ENCODE measurements at places on chromosomes 4 and X.

GRCh38 chr4:87141428-87141827, 79.0 kb downstream of the KLHL8 start:
- DNase-seq = no peak
- no peak overlapping the region for H3K4me3 ChIP-seq
- H3K27ac ChIP-seq = no peak overlapping the region
- no peaks in the 10 kb centered on the region for H3K27me3 ChIP-seq
- no peaks in the 10 kb centered on the region for H3K36me3 ChIP-seq

- no peak overlapping the region for H3K4me3 ChIP-seq
- H3K27me3 ChIP-seq = peaks cover 6% of the 10 kb centered on the region
- no peaks in the 10 kb centered on the region for H3K36me3 ChIP-seq
- H3K4me1 ChIP-seq = peaks cover 14% of the 10 kb centered on the region
- peak; percentile 43 for DNase-seq
- no peak overlapping the region for H3K27ac ChIP-seq
Measured at GRCh38 chr4:174222266-174222872, 61.1 kb downstream of the FBXO8 start.

DNA sequence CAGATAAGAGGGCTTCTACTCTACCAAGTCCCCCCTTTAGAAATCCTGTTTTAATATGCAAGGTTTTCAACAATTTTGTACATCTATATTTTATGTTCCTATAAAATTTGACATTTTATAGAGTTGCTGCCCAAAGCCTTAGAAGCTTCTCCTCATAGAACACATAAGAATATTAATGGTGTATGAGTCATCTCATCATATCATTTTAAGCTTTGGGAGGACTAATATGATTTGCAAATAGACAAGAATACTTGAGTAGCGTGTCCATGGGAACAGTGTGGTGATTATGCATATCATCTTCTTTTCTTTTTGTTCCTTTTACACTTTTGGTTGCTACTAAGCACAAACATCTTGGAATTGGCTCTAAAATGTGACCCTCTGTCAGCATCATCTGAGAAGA, 56.7 kb upstream of the HUWE1 start:
- H3K4me1 ChIP-seq = no peaks in the 10 kb centered on the region
- H3K27me3 ChIP-seq = no peaks in the 10 kb centered on the region
- no peak overlapping the region for H3K27ac ChIP-seq
- no peaks in the 10 kb centered on the region for H3K36me3 ChIP-seq
- no peak for DNase-seq
- no peak overlapping the region for H3K4me3 ChIP-seq

- no peak overlapping the region for H3K4me3 ChIP-seq
- no peaks in the 10 kb centered on the region for H3K36me3 ChIP-seq
- H3K27me3 ChIP-seq = no peaks in the 10 kb centered on the region
- no peaks in the 10 kb centered on the region for H3K4me1 ChIP-seq
Measured at GRCh38 chr4:79603681-79604080, 195.7 kb upstream of the GK2 start.

- H3K4me3 ChIP-seq = peak overlapping the region; percentile 90
- no peaks in the 10 kb centered on the region for H3K27me3 ChIP-seq
- DNase-seq = peak; percentile 78
- peak overlapping the region; percentile 89 for H3K27ac ChIP-seq
Measured at GRCh38 chrX:1392376-1393068, 609 bp upstream of the SLC25A6 start.

GRCh38 chr4:102901804-102902203, 33.0 kb downstream of the CISD2 start:
- no peaks in the 10 kb centered on the region for H3K4me1 ChIP-seq
- H3K27ac ChIP-seq = no peak overlapping the region
- H3K36me3 ChIP-seq = no peaks in the 10 kb centered on the region

- H3K36me3 ChIP-seq = no peaks in the 10 kb centered on the region
- no peaks in the 10 kb centered on the region for H3K4me1 ChIP-seq
- H3K27ac ChIP-seq = no peak overlapping the region
Measured at GRCh38 chr4:81769244-81769643, 297.5 kb upstream of the RASGEF1B start.

Measured in mesenchymal stem cell (in vitro differentiated cells and primary cell).